Fibroblast of skin of right biceps (primary cell): ENCODE measurements at places on chromosomes 12 and 14.

- DNase-seq: peak; percentile 57
Measured at GRCh38 chr12:51270067-51270950, at the start of gene SMAGP. Gene SMAGP (minus strand): TSS chr12:51270415. CDS start chr12:51269278, 1,137 bp downstream.

GRCh38 chr14:76603713-76604112 lies 157.6 kb upstream of the VASH1 start:
- DNase-seq: no peak

GRCh38 chr12:132908145-132909029 lies 21.0 kb upstream of the CHFR start:
- peak; percentile 96 for DNase-seq

- DNase-seq: peak; percentile 67
Measured at GRCh38 chr12:71007781-71008404, 87.4 kb upstream of the PTPRR start.

DNA sequence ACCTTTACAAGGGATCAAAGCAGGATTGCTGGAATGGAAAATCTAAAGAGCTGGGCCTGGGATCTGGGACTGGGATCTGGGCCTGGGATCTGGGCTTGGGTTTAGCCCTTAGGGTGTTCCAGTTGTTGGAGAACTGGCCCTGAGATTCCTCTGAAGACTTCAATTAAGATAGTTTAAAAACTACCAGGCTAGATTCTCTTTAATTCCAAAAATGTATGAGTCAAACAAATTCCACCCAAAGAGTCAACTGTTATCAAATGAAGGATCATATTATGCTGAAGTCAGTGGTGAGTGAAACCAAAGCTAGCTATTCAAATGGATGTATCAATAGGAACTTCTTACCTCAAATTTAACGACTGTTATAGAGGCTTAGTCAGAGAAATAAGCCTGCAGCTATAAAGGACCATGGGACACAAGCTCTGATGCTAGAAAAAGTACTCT lies 40.5 kb downstream of the LIMA1 start:
- DNase-seq: peak; percentile 90

- no peak for DNase-seq
Measured at GRCh38 chr14:88838015-88838414, 13.6 kb downstream of the TTC8 start.

DNA sequence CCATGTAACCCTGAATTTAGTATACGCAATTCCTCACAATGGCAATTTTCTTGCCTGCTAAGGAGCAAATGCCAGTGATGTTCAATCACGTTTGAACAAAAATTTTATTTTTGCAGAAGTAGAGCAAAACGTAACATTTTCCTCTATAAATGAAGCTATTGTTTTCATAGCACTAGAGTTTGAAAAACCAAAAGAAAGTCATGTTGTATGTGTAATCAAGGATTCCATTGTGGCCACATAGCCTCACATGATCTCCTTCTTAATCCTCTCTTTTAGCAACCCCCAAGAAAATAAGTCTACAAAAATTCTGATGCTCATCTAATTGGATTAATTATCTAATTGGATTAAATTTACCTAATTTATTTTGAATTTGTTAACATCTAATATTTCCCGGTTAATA lies 1217.4 kb upstream of the FLRT2 start:
- no peak for DNase-seq

GRCh38 chr14:22152161-22152870 lies 436.7 kb downstream of the DAD1 start:
- DNase-seq: no peak

GRCh38 chr12:96228566-96229248 lies 34.5 kb downstream of the ELK3 start:
- DNase-seq: no peak

GRCh38 chr14:99717682-99718013 lies 33.5 kb downstream of the CYP46A1 start:
- DNase-seq: no peak

- no peak for DNase-seq
Measured at GRCh38 chr14:90547968-90548367, 151.1 kb downstream of the CALM1 start.
